ENCODE measurements at places on chromosomes 4 and X.

DNA sequence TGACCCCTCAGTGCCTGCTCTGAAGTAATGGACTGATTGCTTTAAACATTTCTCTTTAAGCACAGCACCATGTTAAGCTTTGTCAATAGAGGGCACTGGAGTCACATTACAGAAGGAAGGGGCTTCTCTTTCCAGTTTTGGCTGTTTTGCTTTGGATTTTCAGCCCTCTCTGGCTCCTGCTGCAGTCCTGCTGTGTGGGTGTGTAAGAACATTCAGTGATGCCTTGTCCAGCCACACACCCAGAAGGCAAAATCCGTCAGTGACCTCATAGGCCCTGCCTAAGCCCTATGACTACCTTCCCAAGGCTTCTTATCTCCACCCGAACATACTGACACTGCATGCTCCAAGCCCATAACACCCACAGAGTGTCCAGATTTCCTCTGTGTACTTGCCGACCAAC lies 215.3 kb upstream of the CTSO start:
- no peak for DNase-seq

DNA sequence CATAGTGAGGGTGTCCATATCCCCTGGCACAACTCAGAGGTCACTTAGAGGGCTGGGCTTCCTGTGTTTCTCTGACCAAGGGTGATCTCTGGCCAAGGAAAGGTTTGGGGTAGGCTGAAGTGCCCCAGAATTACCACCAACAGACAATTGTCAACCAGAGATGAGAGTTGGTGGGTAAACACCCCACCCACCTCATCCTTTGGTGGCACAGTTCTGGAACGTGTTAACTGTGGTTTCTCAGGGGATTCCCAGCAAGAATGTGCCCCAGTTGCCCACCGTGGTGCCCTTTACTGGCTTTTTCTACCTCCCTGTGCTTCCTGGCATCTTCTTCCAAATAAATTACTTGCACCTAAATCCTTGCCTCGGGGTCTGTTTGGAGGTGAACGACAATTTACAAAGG lies 17.1 kb downstream of the GRPR start:
- no peak for DNase-seq

GRCh38 chr4:42452823-42453222 lies 55.5 kb downstream of the SHISA3 start:
- DNase-seq: no peak

DNA sequence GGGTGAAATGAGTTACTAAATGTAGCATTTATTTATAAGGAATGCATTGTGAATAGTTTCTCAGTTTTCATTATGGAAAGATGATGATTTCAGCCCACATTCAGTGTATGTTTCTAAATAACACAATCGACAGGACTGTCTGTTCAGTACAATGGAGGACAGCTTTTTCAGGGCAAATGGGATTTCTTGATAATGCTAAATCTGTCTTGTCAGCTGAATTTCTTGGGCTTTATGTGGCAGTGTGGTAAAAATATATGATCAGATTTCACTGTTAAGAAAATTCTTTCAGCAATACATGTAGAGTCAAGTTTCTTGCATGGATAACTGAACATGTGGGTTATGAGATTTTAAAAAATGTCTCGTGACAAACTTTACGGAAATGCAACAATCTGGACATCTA lies 150.8 kb downstream of the NPNT start:
- DNase-seq: no peak

DNA sequence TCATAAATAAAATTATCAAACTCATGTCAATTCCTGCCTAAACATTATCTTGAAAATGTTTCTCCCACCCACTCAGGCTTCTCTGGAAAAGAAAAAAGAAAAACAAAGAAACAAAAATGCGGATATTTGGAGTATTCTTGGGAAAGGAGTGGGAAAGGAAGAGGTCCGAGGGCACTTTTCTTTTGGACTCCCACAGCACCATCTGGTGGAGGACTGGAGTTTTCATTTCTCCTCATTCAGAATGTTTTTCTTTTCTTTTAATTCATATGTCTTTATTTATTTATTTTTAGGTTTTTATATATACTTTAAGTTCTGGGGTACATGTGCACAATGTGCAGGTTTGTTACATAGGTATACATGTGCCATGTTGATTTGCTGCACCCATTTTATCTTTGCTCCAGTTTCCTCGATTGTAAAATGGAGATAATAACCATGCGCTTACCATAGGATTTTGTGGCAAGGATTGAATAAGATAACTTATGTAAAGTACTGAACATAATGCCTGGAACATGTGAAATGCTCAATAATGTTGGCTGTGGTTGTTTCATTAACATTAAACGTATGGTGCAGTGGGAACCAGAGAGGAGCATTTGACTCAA lies 8.0 kb upstream of the KCNE5 start:
- no peak for DNase-seq

GRCh38 chr4:10079256-10079655 lies 37.3 kb downstream of the WDR1 start:
- no peak for DNase-seq

- DNase-seq: no peak
Measured at GRCh38 chrX:50622751-50623150, 152.1 kb upstream of the DGKK start.

DNA sequence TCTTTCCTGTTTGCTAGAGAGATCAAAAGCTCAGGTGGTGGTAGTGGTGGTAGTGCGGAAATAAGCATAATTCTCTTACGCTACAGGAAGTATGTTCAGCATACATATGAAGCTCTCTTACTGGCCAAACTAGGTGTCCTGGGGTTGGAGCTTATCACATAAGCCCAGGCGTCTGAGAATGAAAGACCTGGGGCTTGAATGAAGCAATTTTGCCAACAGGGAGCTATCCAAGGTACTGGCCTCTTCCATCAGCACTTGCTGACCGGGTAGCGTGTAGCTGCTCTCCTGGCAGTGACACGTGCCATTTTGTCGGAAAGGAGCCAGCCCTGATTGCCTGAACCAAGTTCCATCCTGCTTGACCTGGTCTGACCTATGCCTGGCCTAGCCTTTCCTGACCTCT lies 65.9 kb upstream of the HPF1 start:
- no peak for DNase-seq

DNA sequence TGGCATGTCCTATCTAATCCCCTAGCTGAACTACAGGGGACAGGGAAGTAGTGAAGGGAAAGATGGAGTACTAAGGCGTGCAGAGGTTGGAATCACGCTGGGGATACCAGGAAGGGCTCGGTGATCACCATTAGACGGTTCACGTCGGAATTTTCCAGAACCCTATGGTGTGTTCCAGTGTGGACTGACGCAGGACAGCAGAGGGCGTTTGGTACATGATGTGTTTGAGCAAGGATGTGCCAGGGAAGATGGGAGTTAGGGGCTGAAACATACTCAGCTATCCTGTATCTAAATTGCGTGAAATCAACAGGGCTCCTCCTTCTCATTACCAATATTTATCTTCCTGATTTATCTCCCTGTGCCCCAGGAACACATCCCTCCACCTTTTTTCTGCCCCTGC lies 33.7 kb downstream of the PRPS2 start:
- no peak for DNase-seq

DNA sequence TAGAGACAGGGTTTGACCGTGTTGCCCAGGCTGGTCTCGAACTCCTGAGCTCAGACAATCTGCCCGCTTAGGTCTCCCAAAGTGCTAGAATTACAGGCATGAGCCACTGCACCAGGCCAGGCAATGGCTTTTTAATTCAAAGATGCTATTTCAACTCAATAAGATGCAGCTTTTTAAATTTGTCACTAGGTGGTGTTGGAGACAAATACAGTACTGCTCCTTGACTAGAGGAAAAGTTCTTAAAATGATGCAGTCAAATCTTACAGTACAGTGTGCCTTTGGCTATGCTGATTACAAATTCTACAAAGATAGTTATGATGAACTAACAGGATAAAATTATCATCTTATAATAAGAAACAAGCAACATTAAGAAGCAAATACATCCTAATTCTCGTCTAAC lies 441.1 kb downstream of the KCNIP4 start:
- DNase-seq: no peak

DNA sequence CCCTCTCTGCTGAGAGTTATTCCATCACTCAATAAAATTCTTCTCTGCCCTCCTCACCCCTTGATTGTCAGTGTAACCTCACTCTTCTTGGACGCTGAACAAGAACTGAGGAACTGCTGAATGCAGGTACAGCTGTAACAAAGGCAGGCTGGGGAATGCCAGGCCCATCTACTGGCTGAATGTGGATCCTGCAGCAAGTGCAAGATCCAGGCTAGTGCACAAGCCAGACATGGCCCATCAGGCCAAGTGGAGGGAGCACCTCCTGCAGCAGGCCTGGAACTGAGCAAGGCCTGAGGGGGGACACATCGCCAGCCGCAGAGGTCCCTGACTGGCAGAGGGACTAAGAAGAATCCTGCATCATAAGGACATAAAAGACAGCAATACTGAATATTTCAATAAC lies 411.8 kb upstream of the PCDH10 start:
- no peak for DNase-seq
